Activated CD8-positive, alpha-beta memory T cell treated with anti-CD3 and anti-CD28 coated beads for 1 hour (primary cell): ENCODE measurements at places on chromosomes 3 and 15.

- DNase-seq, result no peak
Observed at GRCh38 chr3:127074900-127075360, 92.0 kb downstream of the PLXNA1 start.

DNA sequence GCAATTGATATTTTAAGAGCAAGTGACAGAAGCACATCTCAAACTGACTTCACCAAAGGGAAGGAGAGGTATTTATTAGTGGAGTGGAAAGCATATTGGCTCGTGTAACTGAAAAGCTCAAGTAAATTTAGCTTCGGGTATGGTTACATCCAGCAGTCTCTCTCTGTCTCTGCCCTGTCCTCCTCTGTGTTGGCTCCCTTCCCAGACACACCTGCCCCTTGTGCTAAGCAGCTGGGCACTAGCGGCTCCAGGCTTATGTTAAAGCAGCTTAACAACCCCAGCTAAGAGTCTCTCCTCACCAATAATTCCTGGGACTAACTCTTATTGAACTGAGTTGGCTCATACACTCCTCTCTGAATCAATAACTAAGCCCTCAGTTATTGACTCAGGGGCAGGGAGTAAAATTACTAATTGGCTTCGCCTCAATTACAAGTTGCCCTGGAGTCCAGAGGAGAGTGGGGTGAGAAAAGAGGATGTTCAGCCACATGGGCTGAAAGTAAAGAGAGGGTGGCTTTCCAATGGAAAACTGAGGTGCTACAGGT lies 12.8 kb upstream of the SH3BP5 start:
- DNase-seq, result no peak

DNA sequence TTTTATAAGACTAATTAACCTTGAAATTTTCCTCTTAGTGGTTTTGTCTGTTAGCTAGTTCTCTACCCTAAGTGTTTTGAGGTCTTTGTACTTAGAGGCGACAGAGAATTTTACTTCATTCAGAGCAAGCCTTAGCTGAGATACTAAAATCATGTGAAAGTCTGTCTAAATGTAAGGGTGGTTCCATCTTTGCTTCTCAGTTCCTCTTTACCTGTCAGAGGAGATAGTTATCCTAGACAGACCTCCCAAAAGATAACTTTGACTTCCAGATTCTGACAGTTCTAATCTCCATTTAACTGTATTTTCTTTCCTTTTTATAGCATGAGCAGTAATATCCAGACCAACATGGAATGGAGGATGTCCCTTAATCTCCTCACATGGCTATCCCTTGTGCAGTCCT lies 34.7 kb downstream of the RNF111 start:
- DNase-seq, result no peak

DNA sequence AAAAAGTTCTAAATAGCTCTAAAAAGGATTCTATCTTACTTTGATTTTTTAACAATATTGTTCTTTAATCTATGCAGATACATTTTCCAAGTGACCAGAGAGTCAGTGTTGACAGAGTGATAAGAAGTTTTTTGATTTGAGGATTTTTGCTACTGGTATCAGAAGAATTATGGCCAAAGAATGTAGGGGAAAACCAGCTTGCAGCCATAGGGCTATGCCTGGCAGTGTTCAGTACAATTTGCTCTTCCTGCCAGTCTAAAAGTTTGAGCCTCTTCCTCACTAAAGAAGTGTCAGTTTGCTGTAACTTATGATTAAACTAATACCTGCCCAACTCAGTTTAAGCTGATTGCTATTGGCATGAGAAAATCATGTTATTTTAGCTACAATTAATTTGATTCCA lies 35.3 kb upstream of the FSIP1 start:
- no peak for DNase-seq

GRCh38 chr15:31197497-31198414 lies 96.2 kb upstream of the TRPM1 start:
- no peak for DNase-seq

DNA sequence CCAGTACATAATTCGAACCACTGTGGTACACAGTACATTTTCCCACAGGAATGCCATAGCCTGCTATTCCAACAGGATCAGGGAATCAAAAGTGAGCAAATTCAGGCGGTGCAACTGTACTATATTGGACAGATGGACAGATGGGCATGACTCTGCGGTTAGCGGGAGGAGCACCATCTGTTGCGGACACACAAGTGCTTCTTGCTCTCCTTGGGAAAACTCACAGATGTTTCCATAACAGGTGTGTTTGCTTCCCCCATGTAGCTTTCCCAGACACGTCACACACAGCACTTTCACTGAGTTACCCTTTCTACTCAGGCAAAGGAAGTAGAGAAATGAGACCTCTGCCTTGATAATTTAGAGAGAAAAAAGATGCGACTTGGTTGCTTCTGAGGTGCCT lies 325.1 kb upstream of the THBS1 start:
- DNase-seq, result no peak

DNA sequence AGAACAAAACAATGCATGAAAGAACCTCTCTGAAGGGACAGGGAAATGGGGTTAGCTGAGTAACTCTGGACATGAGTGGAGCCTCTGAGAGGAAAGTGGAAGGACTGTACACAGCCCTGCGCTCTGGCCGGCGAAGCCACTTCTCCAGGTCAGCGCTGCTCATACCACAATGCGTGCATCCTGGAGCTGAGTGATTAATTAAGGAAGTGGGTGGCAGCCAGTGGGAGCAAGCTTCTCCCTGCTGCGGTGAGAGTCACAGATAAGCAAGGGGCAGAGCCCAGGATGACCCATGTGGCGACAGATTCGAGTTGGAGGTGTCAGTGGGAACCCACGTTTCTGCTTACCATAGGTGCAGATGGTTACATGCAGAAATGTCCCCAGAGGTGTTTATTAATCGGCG lies 48.0 kb downstream of the KLF15 start:
- DNase-seq, result no peak

GRCh38 chr15:83099290-83099689 lies 8.2 kb upstream of the TM6SF1 start:
- DNase-seq, result no peak

DNA sequence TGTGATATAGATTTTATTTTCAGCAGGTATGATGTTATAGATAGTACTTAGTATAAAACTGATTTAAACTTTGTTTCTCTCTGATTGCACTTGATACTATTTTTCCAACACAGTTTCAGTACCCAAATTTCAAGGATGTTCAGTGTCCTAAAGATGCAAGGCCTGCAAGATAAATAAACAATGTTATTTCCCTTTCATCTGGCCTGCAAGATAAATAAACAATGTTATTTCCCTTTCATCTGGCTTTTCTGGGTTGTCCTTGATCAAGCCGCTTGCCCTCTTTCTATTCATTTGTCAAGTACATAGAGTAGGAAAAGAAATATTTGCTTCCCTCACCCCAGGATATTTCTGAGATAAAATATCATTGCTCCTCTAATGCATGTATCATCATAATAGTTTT lies 571.0 kb downstream of the FGF12 start:
- DNase-seq, result no peak
